CD4-positive, alpha-beta T cell (primary cell): ENCODE measurements at places on chromosomes 2 and 18. TPM values are rescaled to one million over a fixed set of nuclear protein-coding genes. Genes with fewer than 3 reads are reported as not detected.

Gene LINC00305
- not detected for total RNA-seq

Gene UGT1A8
- total RNA-seq = not detected

Gene ITGB6
- not detected for total RNA-seq

DNA sequence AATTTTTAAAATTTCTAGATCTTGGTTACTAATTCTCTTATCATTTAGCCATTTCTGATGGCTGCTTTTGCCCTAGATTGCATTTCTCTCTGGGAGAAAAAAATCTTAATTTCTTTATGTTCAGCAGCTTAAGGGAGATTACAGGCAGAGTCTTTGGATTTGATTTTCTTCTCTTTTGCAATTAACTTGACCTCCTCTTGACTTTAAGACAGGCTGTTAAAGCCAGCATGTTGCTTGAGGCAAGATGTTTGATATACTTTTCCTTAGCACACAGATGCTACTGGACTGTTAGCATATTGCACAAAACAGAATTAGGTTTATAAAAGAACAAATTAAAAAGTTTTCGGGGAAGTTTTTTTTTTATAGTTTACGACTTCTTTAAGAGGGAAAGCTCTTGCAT, 50.0 kb downstream of the XRCC5 start:
- H3K4me3 ChIP-seq = no peak overlapping the region
- peaks cover 3% of the 10 kb centered on the region for H3K4me1 ChIP-seq
- no peak for DNase-seq

Gene TRPM8
- total RNA-seq = not detected

GRCh38 chr18:73118121-73118816, 250.5 kb upstream of the NETO1 start:
- no peak overlapping the region for H3K4me3 ChIP-seq
- no peak for DNase-seq
- no peaks in the 10 kb centered on the region for H3K27me3 ChIP-seq
- no peaks in the 10 kb centered on the region for H3K4me1 ChIP-seq
- no peaks in the 10 kb centered on the region for H3K36me3 ChIP-seq
